ENCODE measurements at places on chromosomes 6 and 20. TPM values are rescaled to one million over a fixed set of nuclear protein-coding genes. Genes with fewer than 3 reads are reported as not detected.

Gene OPRM1
- total RNA-seq, result not detected

Gene PRSS35
- not detected for total RNA-seq

Gene ENPP4
- total RNA-seq, result 4.8 TPM

Gene LY6G6C
- total RNA-seq, result 3.6 TPM

Gene GMEB2
- total RNA-seq, result 7.2 TPM

Gene KIF25
- not detected for total RNA-seq

GRCh38 chr6:48213076-48213788 is 102.2 kb upstream of the PTCHD4 start:
- no peak for DNase-seq

DNA sequence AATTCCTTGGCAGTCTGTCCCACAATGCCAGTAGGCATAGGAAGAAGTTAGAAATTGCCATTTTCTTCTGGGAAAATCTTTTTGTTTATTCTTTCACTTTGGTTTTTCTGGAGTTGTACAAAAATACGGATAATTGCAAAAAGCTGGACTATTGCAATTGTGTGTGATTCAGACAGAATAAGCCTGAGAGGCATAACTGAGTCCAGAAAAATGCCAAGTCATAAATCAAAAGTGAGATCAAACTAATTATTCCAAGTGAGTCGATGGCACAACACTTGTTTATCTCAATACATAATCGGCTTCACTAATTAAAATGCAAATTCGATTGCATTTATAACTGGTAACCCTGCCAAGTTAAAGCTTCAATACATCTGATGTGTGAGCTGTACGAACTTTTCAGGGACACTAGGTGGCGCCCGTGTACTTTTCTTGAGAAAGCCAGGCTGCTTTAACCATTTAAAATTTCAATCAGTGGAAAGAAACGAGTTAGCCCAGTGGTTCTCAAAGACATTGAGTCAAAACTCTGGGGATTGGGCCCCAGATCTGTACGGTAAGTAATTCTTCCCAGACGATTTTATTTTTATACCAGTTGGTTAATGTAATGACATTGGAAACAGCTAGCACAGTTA is 102.6 kb downstream of the LAMP5 start:
- no peak for DNase-seq

DNA sequence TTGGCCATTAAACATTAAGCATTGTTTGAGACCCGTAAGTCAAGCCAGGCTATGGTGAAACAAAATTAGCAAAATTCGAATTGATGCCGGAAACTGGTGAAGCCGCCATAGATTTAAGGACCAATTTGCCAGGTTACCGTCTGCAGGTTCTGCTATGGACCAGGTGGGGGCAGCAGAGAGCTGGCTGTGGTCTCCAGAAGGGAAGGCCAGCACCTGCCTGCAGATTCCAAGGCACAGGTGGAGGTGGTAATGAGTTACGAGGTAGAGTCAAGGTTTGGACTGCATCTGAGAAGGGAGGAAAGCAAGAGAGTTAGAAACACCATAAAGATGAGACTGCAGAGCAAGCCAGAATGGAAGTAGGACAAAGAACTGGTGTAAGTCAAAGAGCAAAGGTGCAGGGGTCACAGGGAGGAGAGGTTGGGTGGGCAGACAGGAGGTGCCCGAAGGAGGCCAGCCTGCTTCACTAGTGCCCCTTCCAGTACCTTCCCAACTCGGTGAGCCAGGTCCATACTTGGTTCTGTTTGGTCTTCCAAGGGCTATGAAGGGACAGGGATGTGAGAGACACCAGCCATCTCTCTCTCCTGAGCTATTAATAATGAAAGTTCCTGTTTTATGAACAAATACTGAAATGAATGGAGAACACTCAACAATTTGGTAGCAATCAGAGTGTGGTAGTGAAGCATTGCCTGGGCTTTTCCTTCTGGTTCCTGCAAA is 131.6 kb upstream of the ESR1 start:
- no peak for DNase-seq

GRCh38 chr20:6104493-6105188 is 18.2 kb downstream of the FERMT1 start:
- no peak for DNase-seq

DNA sequence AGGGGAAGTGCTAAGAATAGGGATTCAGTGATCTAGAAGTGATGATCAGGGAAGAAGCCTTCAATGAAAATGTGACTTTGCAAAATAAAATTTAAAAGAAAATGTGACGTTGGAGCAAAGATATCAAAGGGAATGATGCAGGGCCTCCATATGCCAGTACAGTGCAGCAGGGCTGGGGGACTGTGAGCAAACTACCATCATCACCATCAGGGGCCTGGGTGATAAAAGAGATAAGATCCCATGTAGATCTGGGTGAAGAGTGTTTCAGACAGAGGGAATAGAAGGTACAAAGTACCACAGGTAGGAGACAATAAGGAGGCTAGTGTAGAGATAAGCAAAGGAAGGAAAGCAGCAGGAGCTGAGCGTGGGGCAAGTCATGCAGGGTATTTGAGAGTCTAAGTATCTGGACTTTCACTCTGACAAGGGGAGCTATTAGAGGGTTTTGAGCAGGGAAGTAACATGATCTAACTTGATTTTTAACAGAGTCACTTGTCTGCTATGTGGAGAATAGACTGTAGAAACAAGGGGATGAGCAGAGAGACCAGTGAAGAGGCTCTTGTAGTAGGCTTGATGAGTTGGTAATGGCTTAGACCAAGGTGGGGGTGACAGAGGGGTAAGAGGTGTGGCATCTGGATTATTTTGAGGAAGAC is 295.6 kb downstream of the ZFAND3 start:
- DNase-seq, result no peak

- no peak for DNase-seq
These were observed 50.3 kb downstream of the PRR18 start for GRCh38 chr6:166257911-166258318.

- no peak for DNase-seq
These were observed 62.5 kb downstream of the CNKSR3 start for GRCh38 chr6:154447954-154448353.

- no peak for DNase-seq
These were observed 3.1 kb upstream of the CCDC167 start for GRCh38 chr6:37502703-37503291.

GRCh38 chr6:36318690-36319435 is 17.8 kb downstream of the BNIP5 start:
- no peak for DNase-seq

DNA sequence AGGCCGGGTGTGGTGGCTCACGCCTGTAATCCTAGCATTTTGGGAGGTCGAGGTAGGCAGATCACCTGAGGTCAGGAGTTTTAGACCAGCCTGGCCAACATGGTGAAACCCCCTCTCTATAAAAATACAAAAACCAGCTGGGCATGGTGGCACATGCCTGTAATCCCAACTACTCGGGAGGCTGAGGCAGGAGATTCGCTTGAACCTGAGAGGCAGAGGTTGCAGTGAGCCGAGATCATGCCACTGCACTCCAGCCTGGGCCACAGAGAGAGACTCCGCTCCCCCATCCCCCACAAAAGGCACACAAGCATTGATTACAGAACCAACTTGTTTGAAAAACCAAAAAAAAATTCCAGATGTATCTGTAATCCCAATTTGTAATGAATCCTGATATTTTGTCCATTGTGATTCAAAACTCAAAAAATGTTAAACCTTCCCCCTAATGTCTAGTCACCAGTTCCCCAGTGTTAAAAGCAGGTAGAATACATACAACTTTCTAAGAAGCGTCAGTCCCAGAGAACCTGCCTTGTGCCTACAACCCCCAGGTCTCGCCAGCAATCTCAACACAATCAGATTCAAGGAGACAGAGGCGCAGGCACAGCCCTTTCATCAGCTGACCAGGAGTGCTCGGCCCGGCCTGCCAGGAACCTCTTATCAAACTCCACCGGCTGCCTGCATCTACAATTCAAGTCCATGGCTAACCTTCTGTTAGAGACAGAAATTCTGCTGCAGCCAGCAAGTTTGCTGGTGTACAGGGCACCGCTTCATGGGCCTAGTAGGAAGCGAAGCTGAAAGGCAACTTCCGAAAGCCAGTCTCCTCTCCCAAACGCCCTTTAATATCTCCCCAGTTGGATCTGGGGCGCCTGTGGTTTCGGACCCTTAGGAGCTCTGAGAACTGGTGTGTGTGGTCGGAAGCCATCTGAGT is 2.1 kb downstream of the EZR start:
- no peak for DNase-seq

DNA sequence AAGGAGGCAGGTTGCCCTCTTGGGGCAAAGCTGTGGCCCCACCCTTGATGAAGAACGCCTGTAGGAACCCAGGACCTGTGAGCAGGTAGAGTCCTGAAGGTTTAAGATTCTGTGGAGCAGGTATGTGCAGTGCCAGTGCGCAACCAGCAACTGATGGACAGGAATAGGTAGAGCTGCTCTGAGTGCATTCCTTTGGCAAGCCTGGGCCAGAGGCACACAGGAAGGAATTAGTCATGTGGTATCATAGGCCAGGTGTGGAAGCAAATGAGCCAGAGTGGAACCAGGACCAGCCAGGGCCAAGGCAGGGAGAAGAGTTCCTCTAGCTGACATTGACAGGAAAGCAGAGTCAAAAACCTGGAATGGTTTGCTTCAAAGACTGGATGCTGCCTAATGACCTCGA is 1.4 kb upstream of the KHDC1 start:
- DNase-seq, result no peak

DNA sequence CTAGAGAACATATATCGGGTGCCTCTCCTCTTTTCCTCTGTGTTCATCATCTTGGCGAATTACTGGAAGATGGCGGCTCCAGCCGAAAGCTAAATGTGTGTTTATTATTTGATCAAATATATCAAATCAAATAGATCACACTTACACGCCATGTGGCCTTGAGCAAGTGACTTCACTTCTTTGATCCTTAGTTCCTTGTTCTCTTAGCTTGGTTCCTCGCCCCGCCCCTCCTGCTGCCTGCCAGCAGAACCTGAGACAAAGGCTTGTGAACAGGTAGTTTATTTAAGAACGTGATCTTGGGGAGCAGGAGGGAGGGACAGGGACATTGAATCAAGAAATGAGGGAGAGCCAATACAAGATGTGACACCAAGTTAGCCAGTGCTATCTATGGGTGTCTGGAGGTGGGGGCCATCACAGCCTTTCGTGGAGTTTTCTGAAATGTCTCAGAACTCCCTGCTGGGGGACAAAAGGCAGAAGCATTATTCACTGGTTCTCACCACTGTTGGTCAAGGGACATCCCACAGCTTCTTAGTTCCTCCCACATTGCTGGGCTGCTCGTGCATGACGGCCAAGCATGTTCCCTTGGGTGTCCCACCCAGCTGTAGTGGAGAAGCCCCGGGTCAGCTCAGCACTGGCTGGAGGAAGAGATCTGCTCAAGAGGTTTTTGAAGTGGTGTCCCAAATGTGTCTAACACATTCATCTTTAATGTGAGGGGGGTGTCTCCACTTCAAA is 44.9 kb upstream of the RNF24 start:
- DNase-seq, result no peak
